ENCODE measurements at places on chromosomes 11 and 22.
A peak's percentile ranks its signal among the peaks of the same experiment; 100 is the strongest.

DNA sequence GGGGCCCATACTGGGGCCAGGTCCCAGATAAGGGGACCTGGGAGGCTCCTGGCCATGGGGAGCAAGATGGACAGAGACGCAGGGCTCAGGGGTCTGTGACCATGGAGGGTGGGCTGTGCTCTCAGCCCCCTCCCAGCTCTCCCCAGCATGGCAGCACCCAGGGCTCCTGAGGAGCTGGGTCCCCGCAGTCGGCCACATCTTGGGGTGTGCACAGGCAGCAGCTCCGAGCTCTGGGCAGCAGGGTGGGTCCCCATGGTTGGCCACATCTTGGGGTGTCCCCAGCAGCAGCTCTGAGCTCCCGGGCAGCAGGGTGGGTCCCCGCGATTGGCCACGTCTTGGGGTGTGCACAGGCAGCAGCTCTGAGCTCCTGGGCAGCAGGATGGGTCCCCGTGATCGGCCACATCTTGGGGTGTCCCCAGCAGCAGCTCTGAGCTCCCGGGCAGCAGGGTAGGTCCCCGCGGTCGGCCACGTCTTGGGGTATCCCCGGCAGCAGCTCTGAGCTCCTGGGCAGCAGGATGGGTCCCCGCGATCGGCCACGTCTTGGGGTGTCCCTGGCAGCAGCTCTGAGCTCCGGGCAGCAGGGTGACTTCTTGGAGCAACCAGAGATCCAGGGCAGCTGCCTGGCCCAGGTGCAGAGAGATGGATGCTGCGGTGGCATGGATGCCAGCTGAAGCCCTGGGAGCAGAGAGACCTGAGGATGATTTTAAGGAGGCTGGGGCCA lies 18.3 kb upstream of the MUC5B start:
- H3K27ac ChIP-seq, result no peak overlapping the region
- H3K36me3 ChIP-seq, result no peaks in the 10 kb centered on the region
- DNase-seq, result no peak

- peaks cover 18% of the 10 kb centered on the region for H3K36me3 ChIP-seq
- no peak for DNase-seq
- no peak overlapping the region for H3K27ac ChIP-seq
- no peaks in the 10 kb centered on the region for H3K27me3 ChIP-seq
- H3K4me1 ChIP-seq, result peaks cover 3% of the 10 kb centered on the region
- H3K4me3 ChIP-seq, result no peak overlapping the region
Measured at GRCh38 chr11:102430158-102430836, 22.3 kb downstream of the TMEM123 start.

DNA sequence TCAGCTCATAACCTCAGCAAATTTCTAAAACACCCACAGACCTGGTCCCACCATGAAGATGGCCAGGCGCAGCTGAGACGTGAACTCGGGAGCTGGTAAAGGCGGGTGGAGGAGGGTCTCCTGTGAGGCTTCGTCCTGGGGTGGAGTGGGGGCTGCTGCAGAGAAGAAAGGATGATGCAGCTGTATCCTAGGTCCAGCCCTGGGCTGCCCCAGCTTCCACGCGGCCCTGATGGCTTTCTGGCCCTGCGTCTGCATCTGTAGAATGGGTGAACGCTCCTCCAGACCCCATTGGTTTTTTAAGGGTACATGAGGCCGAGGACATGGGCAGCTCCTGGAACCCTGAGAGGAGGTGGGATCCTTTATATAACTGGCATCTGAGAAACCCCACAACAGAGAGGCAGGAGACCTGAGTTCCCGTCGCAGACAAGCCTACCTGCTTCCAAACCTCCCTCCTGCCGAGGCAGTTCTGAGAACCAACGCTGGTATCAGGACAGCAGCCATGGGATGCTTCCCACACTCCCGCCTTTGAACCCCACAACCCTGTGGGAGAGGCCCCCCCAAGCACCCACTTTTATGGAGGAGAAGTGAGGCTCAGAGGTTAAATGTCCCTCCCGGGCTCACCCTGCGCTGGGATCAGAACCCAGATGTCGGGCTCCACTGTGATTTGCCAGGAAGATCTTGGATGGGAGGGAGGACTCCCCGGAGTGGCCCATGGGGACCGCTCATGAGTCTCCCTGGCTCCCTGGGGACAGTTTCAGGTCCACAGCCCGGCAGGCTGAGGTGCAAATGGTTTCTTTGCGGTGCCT lies 55.2 kb upstream of the FGF3 start:
- no peak for DNase-seq
- H3K27me3 ChIP-seq, result no peaks in the 10 kb centered on the region
- H3K27ac ChIP-seq, result no peak overlapping the region
- no peaks in the 10 kb centered on the region for H3K4me1 ChIP-seq
- no peaks in the 10 kb centered on the region for H3K36me3 ChIP-seq
- H3K4me3 ChIP-seq, result no peak overlapping the region

DNA sequence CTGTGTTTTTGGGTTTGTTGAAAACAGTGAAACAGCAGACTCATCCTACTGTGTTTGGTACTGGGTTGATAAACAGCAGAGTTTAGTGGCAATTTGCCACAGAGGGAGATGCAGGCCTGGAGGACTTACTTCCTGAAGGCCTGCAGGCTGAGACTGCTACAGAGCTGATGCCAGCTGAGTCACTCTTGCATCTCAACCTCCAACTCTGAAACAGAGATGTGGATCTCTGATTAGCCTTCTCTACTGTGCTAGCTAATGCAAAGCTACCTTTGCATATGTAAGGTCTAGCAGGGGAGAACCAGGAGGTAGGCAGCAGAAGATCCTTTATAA lies 14.3 kb downstream of the ATP5MG start:
- H3K4me1 ChIP-seq, result peaks cover 4% of the 10 kb centered on the region
- H3K27ac ChIP-seq, result no peak overlapping the region
- no peak overlapping the region for H3K4me3 ChIP-seq

DNA sequence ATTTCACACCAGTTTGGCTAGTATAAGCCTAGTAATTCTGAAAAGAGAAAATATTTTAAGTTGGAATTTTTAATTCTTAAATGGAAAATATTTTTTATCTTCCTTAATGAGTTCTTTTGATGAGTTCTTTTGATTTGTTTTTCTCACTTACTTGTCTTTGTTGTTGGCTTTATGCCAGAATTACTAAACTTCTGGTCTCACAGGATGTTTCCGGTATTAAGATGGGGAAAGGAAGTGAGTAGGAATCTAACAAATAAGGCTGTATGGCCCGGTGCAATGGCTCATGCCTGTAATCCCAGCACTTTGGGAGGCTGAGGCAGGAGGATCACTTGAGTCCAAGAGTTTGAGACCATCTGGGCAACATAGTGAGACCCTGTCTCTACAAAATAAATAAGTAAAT lies 106.4 kb downstream of the ARHGAP42 start:
- DNase-seq, result no peak
- no peak overlapping the region for H3K4me3 ChIP-seq
- H3K27me3 ChIP-seq, result no peaks in the 10 kb centered on the region
- no peak overlapping the region for H3K27ac ChIP-seq
- H3K4me1 ChIP-seq, result no peaks in the 10 kb centered on the region

DNA sequence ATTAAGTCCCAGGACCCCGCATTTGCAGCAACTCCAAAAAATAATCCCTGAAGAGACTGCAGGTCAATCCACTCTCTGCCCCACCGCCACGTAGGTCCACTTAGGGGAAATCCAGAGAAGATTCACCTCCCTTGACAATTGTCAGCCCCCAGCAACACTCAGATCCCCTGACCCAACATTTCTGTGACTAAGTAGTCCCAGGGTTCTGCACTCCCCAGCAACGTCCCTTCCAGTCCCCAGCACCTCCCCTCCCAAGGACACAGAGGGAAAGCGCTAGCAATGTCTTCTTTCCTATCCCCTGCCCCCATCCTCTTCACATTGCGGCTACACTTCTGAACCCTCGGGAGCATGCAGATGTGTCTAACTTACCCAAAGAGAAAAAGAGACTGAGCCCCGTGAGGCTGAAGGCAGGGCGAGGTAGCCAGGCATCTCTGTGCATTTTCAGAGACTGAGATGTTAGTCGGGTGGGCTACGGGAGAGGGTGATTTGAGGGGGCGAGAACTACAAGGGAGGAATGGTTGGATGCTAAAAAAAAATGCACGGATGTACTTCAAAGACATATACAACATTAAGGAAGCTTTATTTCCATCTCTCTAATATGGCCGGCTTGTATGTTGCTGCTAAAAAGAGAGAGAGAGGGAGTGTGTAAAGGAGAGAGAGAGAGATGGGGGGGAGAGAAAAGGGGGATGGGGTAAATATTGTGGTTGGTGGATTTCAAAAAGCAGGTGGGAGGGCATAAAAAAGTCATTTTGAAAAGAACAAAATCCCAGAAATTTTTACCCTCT lies at the start of gene SCN2B:
TSS of gene SCN2B (minus strand) at position 647 of the 785 bp plus-strand sequence. CDS start at position 439, 208 bp downstream.
- no peaks in the 10 kb centered on the region for H3K4me1 ChIP-seq
- no peak within 1 kb of the TSS for H3K27ac ChIP-seq
- H3K27me3 ChIP-seq, result peaks cover 34% of the 10 kb centered on the region
- no peaks in the 10 kb centered on the region for H3K36me3 ChIP-seq
- DNase-seq, result no peak

DNA sequence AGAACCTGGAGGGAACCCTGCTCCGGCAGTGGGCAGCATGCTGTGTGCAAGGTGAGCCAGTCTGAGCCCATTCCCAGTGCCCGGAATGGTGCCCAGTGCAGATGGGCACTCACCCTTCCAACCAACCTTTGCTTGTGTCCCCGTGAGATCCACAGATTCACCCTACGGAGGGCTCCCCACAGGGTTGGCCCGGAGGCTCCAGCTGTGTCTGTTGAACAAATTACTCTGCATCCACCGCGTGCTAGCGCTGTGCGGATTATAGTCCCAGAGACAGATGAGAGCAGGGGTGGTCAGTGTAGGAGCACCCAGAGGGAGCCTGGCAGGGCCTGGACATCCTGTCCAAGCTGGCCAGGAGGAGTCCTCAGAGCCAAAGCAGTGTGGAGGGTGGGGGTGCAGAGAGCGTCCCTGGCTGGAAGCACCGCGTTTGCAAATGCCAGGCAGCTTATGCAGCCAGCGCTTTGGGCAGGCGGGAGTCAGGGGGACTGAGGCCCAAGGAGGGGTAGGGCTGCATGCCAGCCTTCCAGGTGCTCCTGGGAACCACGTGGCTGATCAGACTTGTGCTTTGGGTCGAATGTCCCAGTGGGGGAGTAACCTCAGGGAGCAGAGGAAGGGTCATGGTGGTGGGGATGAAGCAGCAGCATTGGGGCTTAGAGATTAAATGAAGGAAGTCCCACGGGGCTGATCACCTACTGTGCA lies 80.5 kb downstream of the KCNQ1 start:
- no peak overlapping the region for H3K4me3 ChIP-seq
- peaks cover 5% of the 10 kb centered on the region for H3K36me3 ChIP-seq
- DNase-seq, result peak; percentile 20
- H3K27me3 ChIP-seq, result no peaks in the 10 kb centered on the region

GRCh38 chr11:122069707-122070360 lies 46.2 kb downstream of the BLID start:
- H3K27ac ChIP-seq, result no peak overlapping the region
- H3K27me3 ChIP-seq, result no peaks in the 10 kb centered on the region
- no peaks in the 10 kb centered on the region for H3K4me1 ChIP-seq

DNA sequence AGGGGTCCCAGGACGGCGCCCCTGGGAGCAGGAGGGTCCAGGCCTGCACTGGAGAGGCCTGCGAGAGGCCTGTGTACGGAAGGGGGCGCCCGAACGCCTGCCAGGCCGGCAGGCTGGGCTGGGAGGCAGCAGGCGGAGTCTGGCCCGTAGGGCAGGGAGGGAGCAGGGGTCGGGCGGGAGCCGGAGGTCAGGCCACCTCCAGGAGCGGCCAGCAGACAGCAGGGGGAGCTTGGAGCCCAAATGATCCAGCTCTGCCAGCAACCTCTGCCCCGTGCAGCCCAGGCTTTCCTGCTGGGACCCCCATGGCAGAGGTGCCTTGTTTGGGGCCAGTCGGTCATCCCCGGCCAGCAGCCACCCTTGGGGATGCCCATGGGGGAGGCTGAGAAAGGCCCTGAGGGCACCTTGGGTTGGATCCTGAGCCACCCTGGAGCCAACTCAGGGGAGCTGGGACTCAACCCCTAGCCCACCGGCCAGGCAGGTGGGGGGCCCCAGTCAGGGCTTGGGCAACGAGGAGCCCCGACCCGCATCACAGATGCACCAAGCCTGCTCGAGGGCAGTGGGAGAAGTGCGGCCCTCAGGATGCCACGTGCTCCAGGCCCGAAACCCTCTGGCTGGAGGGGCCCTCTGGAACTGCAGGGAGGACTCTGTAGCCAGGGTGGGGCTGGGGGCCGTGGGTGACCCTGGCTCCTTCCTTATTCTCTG lies 9.6 kb upstream of the SYT8 start:
- H3K27ac ChIP-seq, result no peak overlapping the region
- no peak overlapping the region for H3K4me3 ChIP-seq
- peaks cover 30% of the 10 kb centered on the region for H3K4me1 ChIP-seq
- H3K36me3 ChIP-seq, result no peaks in the 10 kb centered on the region

Measured in small intestine (tissue), 16 donors.